ENCODE measurements at places on chromosomes 7 and 10.

DNA sequence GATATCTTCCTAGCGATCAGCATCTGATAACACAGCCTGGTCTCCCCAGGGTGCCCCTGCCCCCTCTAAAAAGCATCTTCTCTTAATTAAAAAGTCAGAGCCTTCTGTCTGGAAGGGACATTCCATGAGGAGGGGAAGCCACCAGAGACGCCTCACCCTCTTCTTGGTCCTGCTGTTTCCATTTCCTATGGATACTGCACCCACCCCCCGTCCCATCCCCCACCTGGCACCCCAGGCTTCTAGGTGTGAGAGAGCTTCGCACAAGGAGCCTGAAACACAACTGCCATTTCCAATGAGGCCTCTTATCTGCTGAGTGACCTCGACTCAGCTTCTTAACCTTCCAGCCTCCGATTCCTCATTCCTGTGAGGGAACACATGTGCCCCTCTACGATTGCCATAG is 51.4 kb downstream of the COL13A1 start:
- DNase-seq, result no peak

DNA sequence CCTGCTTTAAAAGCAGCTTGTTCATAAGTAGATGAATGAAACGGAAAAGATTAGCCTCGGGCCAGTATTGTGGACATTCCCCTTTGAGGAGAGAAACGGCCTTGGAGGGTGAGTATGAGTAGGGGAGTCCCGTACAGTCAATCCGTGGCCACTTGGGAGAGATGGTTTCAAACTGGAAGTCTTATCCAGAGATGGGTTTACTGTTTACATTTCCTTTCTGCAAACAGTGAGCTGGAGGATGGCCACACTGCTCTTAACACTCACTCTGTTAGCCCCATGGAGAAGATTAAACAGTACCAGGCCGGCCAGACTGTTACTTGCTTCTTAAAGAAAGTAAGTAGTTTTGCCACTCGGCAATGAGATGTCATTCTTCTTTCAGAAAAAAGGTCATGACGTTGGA is 20.3 kb downstream of the CALHM2 start:
- DNase-seq, result no peak

- DNase-seq, result no peak
Observed at GRCh38 chr10:59333701-59334100, 28.6 kb downstream of the FAM13C start.

- DNase-seq, result no peak
Observed at GRCh38 chr10:35470248-35470924, 134.1 kb downstream of the CCNY start.

DNA sequence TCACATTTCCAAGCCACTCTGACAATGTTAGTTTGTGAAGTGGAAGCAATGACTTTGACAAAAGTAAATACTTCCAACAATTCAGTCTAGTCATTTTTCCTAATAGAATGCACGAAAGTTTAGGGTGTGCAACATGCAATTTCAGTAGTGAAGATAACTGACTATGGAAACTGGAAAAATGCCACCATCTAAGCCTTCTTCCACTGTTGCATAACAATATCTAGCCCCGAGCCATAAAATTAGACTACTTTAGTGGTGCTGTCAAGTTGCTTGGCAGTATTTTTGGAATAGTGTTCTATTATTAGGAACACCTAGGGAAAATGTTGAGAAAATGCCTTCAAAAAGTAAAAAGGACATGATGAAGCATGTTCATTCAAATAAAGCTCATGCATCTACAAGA is 17.9 kb downstream of the SEMA3A start:
- DNase-seq, result no peak
